ENCODE measurements at places on chromosomes 7 and 10.

DNA sequence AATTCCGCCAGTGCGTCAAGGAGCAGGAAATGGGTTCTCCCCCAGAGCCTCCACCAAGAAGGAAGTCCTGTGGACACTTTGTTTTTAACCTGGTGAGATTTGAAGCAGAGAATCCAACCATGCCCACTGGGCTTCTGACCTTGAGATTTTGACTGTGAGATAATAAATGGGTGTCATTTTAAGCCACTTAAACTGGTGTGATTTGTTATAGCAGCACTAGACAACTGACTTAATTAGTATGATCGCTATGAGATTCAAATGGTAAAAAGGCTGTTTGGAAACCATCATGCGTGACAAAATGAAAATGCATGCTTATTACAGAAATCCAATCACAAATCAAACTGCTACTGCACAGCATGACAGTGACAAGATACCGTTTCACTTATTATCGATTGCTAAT lies 98.0 kb downstream of the ADAM12 start:
- DNase-seq, result no peak

GRCh38 chr10:104104418-104104817 lies 17.6 kb upstream of the SFR1 start:
- no peak for DNase-seq

DNA sequence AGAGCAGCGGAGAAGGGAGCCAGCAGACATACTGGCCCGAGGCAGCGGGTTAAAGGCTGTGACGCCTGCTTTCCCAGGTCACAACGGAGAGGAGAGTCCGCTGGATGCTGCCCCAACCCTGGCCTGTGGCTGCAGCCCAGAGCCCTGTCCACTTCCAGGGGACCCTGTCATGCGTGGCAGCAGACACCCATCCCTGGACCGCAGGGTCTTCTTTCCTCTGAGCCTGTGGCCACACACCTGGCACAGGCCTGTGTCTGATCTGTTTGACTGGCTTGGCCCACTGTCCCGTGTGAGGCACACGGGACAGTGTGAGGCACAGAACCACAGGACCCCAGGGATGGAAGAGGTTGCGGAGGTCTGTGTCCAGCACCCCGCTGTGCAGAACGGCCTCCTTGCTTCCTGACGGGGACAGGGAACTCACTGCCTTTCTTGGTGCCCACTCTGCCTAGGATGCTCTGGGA lies 42.4 kb downstream of the INSIG1 start:
- DNase-seq, result no peak

DNA sequence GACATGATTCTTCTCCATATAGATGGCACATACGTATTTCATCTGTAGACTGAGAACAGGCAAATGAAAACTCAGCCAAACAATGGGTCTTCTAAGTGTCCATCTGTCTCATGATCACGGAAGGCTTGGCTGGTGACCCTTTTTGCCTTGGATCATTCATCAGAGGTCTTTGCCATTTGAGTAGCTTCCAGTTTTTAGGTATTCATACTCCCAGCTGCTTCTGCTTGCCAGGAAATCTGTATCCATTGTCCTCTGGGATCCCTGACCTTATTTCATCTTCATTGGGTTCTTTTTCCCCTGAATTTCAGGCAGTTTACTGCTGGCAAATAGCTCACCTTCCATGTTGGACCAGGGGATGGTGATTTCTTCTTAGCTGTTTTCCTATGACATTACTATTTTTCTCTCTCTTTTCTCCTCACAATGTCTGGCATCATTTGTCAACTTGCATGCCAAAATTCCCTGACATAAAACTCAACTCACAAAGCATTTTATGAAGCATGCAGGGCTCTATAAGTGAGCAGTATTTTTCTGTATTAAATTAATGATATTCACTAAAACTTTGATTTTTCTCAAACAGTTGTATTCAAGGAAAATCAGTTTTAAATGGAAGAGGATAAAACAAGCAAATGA lies 241.2 kb downstream of the DNAJB9 start:
- no peak for DNase-seq

DNA sequence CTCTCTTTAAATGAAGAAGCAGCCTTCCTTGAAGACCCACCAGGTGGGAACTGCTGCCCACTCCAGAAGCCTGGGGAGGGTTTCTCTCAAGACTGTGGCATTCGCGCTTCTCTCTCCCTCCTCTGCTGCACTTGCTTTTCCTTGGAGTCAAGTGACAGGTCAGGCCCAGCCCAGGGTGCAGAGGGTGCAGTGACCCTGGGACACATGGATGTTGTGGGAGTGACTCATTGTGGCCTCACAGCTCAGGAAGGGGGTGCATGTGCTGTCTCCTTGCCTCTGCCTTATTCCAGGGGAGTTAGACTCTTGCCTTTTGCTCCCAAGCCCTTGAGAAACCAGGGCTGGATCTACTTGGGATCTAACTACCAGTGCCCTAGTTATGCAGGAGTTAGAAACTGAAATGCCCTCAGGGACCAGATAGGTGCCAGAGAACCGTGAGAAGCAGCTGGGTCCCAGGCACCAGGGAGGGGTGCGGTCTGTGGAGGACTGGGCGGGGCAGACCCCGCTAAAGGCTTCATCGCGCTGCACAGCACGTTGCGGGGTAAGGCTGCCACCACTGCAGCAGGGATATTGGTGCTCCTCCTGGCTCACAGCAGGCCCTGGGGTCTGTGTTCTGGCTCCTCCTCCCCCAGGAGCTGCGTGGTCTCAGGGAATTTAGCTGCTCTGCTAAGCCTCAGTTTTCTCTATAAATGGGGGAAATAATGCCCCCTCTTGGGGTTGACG lies 11.4 kb downstream of the FAM241B start:
- no peak for DNase-seq

DNA sequence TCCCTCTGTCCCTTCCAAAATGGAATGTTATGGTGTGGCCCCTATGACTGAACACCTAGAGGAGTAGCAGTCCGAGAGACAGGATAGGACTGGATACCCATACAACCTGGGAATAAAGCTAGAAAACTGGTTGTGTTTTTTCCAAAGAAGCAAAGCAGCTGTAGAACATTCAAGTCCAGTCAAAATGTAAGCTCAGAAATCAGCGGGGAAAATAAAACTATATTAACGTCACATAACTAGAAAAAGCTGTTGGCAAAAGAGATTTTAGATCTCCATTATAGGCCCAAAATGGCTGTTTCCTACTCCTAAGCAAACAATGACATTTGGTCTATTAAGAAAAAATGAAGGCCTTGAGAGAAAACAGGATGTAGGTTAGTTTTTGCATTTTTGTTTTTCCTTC lies 177.7 kb downstream of the PTN start:
- no peak for DNase-seq
